T-cell (primary cell): ENCODE measurements at places on chromosomes 6 and 20.

GRCh38 chr6:113903666-113904330, 46.7 kb downstream of the MARCKS start:
- DNase-seq: no peak

DNA sequence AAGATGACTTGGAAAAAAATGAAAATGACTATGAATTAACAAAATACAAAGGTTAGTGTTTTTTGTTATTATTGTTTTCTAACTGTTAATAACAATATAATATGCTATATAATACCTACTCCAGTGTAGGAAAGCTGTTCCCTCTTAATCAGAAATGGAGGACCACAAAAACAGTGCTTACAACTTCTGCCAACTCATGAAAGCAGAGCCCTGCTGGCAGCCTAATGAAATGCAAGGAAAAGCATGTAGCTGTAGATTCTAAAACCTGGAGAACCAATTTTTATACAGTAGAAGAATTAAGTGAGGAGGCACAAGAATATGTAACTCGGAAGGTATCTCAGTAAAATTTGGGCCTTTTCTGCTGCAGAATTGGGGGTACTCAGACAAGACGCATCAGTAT, 29.4 kb downstream of the PHIP start:
- DNase-seq: no peak

- DNase-seq: no peak
Observed at GRCh38 chr6:146948790-146949342, 255.4 kb upstream of the STXBP5 start.

DNA sequence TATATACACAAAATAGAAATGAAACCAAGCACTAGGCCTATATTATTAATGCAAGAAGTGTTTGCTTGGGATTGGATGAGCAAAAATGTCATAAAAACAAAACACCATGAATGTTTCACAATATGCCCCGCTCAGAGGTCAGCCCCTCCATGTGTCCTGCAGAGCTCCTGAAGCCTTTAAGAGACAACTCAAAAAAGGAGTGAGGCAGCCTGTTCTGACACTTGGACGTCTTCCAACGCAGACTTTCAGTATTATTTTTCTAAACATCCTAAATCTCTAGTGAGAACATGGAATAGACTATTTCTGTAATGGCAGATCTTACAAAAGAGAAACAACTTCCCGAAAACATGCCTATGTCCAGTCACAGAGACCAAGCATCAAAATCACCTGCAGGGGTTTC, 322.6 kb downstream of the PRKN start:
- no peak for DNase-seq

- no peak for DNase-seq
Observed at GRCh38 chr6:90907931-90908655, 321.2 kb upstream of the MAP3K7 start.

- DNase-seq: no peak
Observed at GRCh38 chr20:51249215-51249614, 226.3 kb upstream of the KCNG1 start.

- no peak for DNase-seq
Observed at GRCh38 chr6:112802144-112802543, 455.0 kb downstream of the RFPL4B start.

DNA sequence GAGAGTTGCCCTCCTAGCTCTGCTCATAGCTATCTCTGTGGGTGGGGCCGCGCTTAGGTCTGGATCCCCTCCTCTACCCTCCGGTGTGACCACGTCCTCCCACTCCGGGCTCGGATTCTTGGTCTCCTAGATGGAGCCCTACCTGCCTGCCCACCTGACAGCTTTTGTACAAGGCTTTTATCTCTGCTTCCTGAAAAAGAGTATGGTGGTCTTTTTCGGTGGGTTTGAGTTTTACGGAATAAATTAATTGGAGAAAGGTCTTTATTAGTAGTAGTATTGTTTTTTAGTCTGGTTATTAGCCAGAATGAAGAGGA, 773 bp downstream of the SMAP1 start:
- DNase-seq: no peak

- no peak for DNase-seq
Observed at GRCh38 chr6:159052720-159053119, 7.9 kb upstream of the TAGAP start.

- DNase-seq: no peak
Observed at GRCh38 chr6:127786109-127786508, 114.7 kb downstream of the THEMIS start.

DNA sequence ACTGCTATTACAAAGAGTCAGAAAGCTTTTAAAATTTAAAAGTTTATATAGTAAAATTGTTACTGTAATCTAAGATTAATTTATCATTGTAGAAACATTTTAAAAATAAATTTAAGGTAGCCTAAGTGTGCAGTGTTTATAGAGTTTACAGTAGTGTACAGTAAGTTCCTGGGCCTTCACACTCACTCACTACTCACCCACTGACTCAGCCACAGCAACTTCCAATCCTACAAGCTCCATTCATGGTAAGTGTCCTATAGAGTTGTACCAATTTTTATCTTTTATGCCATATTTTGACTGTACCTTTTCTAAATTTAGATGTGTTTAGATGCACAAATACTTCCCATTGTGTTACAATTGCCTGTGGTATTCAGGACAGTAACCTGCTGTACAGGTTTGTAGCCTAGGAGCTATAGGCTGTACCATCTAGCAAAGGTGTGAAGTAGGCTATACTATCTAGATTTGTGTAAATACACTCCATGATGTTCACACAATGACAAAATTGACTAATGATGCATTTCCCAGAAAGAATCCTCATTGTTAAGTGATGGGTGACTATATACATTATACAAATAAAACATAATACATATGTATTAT, 10.2 kb upstream of the TMEM170B start:
- DNase-seq: no peak

GRCh38 chr20:4602297-4602631, 119.4 kb upstream of the PRND start:
- no peak for DNase-seq

DNA sequence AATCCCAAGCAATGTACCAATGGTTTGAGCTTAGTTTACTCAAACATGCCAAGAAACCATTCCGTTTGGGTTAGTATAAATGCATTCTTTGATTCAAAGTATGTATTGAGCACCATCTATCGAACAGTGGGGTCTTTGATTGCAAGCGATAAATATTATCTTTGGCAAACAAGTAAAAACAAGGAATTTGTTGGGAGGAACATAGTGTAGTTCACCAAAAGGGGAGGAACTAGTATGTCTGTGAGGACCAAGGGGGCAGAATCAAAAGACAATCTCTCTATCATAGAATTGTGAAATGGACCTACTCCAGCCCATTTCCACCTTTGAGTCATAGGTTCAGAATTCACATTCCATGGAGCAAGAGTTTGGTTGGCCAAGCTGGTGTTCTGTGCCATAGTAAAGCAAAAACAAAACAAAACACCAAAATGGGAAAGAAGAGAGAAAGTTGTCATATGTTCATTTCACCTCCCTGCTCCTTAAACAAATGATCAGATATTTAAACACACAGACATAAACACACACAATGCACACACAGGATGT, 266.0 kb downstream of the TSHZ2 start:
- no peak for DNase-seq

- DNase-seq: no peak
Observed at GRCh38 chr6:149347067-149347466, 29.6 kb downstream of the TAB2 start.

DNA sequence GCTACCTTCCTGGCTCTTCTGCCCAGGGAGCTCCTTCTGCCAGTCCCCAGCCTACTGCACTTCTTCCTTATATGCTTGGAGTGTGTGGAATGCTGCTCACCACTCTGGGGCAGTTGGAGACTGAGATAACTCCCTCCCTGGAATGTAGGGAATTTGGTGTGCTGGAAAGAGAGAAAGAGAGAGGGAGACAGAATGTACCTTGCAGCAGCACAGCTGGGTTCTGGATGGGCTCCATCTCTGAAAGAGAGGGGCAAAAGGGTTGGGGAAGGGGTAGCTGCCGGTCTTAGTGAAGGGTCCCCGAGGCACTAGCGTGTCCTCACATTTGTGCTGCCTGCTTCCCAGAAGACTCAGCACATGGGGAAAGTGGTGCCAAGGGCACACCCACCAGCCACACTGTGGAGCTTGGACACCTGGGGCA, 40.2 kb upstream of the DDR1 start:
- no peak for DNase-seq

- DNase-seq: no peak
Observed at GRCh38 chr6:25340431-25341202, 61.4 kb downstream of the CARMIL1 start.

GRCh38 chr6:169490246-169490641, 211.6 kb downstream of the WDR27 start:
- no peak for DNase-seq

- no peak for DNase-seq
Observed at GRCh38 chr6:37637562-37638413, 59.9 kb downstream of the MDGA1 start.

- DNase-seq: no peak
Observed at GRCh38 chr6:42522036-42522435, 41.8 kb upstream of the UBR2 start.

GRCh38 chr6:138864343-138864890, 68.5 kb downstream of the ECT2L start:
- no peak for DNase-seq

DNA sequence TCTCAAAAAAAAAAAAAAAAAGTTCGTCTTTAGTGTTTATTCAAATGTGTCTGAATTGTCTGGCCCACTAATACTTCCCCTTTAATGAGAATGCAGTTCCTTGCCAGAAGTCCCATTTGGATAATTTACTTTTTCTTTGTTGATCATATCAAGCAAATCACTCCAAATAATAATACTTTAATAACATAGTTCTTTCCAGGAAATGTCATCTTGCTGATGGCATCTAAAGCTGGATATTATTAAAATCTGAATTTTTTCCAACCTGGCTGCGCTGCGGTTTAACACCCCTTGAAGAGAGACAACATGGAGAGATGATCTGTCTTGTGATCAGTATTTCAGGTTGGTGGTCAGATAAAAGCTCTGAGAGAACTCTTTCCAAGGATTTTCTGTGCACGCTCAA, 111.2 kb upstream of the CNKSR3 start:
- DNase-seq: no peak

DNA sequence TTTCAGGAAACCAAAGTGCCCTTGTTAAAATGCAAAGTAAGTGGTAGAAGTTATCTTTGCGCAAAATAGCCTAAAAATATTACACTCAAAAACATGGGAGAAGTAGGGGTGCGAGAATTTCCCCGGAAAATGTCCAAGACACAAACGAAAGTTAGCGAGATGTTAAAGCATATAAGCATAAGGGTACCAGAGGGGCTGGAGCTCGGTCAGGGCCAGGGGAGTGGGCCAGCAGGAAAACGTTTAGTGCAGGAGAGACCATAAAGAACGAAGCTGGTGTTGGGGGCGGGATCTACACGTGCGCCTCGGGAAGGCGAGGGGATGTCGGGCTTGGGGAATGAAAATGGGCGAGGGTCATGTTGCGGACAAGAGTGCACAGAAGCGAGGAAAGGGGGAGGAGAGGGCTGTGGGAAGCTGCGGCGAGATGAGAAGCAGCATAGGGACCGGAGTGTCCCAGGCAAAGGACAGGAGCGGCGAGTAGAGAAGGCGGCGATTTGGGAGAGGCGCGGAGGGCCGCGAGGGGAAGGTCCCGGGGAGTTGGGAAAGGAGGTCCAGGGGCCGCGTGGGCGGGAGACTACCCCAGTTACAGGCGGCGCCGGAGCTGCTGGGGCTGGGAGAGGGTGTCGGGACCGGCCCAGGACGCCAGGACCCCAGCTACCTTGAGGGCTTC, 600 bp downstream of the XPO5 start:
- DNase-seq: no peak

DNA sequence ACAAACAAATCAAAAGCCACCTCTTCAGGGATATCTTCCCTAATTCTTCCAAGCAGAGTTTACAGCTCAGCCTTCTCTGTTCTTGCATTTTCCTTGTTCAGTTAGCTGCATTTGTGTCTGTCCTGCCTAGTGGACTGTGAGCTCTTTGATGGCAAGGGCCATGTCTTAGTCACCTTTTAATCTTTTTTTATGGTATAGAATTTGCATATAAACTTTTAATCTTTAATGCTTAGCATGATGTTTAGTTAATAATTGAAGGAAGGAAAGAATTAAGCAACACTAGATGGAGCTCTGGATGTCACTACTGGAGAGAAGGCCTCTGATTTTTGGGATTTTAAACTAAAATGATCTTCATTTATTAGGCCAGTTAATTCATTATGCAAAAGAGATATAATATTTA, 12.1 kb downstream of the PPP2R5D start:
- no peak for DNase-seq

- DNase-seq: no peak
Observed at GRCh38 chr6:94389218-94389617, 969.9 kb upstream of the EPHA7 start.

DNA sequence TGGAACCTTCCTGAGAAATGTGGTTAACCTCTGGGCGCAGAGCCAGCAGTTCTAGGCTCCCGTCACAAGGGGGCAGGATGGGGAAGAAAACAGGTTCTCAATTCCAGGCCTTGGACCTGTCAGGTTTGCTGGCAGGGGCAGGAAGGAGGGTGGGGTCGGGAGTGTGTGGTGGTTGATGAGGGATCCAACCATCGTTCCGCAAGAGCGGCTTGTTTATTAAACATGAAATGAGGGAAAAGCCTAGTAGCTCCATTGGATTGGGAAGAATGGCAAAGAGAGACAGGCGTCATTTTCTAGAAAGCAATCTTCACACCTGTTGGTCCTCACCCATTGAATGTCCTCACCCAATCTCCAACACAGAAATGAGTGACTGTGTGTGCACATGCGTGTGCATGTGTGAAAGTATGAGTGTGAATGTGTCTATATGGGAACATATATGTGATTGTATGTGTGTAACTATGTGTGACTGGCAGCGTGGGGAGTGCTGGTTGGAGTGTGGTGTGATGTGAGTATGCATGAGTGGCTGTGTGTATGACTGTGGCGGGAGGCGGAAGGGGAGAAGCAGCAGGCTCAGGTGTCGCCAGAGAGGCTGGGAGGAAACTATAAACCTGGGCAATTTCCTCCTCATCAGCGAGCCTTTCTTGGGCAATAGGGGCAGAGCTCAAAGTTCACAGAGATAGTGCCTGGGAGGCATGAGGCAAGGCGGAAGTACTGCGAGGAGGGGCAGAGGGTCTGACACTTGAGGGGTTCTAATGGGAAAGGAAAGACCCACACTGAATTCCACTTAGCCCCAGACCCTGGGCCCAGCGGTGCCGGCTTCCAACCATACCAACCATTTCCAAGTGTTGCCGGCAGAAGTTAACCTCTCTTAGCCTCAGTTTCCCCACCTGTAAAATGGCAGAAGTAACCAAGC, 29.6 kb downstream of the SRSF3 start:
- peak; percentile 63 for DNase-seq

- DNase-seq: no peak
Observed at GRCh38 chr6:128659878-128660622, 139.7 kb upstream of the PTPRK start.

- no peak for DNase-seq
Observed at GRCh38 chr20:59873409-59873808, 60.0 kb downstream of the SYCP2 start.

- DNase-seq: no peak
Observed at GRCh38 chr6:123462152-123462551, 174.6 kb downstream of the TRDN start.

GRCh38 chr6:122660296-122660695, 50.1 kb downstream of the PKIB start:
- no peak for DNase-seq

GRCh38 chr6:44980841-44981240, 347.3 kb upstream of the RUNX2 start:
- no peak for DNase-seq

- DNase-seq: no peak
Observed at GRCh38 chr6:168192901-168193815, 114.1 kb upstream of the FRMD1 start.

GRCh38 chr6:89311853-89312531, 3.1 kb downstream of the GABRR2 start:
- DNase-seq: no peak

GRCh38 chr6:84521511-84521910, 242.9 kb downstream of the TBX18 start:
- no peak for DNase-seq

GRCh38 chr6:130593200-130593599, 227.4 kb downstream of the TMEM200A start:
- no peak for DNase-seq
